Activated CD4-positive, alpha-beta T cell treated with anti-CD3 and anti-CD28 coated beads, Interleukin-2, amount 10 ng/mL, durations not matched to agents 7 days and 5 days (primary cell): ENCODE measurements at places on chromosomes 12 and 14.

DNA sequence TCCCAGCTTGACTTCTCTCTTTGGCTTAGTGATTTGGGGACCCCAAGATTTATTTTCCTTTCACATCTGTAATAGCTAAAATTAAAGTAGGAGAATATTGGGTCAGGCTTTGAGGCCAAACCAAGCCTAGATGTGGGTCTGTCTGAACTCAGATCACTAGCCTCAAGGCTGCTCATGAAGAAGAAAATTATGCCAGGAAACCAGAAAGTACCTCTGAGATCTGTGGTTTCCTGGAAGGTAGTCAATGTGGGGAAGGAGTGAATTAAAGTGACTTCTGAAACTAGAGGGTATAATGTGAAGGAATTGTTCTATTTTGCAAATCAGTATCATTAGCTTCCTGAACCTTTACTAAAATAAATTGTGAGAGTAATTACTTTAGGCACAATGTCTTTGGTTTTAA is 13.4 kb upstream of the CLEC12A start:
- DNase-seq = peak; percentile 16

DNA sequence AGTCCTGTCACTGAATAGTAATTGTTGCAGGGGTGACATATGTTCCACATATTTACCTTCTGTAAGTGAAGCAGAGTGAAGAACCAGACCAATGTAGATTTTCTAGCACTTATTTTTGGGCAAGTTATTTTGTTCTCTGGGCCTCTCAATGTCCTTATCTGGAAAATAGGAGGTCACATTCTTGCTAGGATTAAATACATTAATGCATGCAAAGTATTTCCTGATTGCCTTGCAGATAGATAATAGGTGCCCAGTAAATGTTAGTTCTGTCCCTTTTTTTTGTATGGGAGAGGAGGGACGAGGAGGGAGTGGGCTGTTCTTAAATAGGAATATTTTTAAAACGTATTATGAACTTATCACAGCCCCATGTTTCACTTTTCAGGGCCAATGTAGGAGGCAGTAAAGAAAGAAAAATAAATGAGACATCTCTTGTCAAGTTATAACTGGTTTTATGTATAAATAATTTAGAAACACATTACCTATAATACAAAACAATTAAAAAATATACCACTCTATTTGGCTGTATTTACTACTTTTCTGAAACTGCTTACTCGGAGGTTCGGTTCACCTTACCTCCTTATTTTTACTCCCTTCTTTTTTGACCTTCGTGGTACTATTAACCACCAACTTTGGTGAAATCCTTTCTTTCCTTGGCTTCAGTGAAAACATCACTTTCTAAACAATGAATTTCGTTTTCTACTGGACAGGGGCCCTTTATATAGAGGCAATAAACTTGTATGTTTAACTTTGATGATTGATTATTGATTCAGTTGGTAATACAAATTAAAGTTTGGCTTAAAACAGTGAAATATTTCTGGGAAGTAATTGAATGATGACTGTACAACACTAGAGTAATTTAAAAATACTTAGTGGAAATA is 41.9 kb downstream of the DIP2B start:
- no peak for DNase-seq

GRCh38 chr14:50083467-50084337 is 32.7 kb downstream of the VCPKMT start:
- peak; percentile 48 for DNase-seq

- DNase-seq = no peak
Measured at GRCh38 chr14:90444077-90444696, 47.4 kb downstream of the CALM1 start.

DNA sequence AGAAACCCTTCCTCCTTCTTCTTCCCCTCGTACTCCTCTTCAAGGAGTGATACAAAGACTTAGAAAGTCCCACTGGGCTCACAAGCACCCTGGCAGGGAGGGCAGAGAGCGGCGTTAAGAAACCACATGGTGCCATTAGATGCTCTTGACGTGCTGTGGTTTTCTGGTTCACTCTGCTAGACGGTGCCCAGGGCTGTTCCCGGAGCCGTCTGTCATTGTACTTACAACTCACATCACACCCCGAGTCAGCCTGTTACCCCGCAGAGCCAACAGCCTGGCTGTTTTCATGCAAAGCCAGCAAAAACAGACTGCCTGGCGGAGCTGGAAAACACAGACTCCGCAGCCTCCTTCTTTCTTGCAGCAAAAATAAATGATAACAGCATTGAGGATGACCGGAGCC is 232.6 kb upstream of the TBX3 start:
- DNase-seq = no peak

- no peak for DNase-seq
Measured at GRCh38 chr12:93698307-93699092, 21.3 kb downstream of the CRADD start.

DNA sequence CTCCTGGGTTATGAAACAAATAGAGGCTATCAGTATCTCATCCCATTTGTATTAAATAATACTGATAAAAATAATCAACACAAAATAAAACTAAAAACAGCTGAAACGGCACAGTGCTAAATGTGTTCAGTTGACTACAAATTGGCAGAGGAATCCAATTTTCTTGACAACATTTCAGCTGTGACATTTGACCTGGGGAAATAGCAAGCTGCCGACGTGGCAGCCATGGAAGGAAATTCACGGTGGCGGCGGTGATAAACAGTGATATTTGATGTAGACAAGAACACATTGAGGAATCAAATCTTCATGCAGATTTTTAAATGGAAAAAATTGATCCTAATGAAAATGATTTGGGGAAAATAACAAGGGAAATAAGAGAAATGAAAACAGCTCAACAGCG is 159.1 kb upstream of the RTL1 start:
- DNase-seq = no peak

DNA sequence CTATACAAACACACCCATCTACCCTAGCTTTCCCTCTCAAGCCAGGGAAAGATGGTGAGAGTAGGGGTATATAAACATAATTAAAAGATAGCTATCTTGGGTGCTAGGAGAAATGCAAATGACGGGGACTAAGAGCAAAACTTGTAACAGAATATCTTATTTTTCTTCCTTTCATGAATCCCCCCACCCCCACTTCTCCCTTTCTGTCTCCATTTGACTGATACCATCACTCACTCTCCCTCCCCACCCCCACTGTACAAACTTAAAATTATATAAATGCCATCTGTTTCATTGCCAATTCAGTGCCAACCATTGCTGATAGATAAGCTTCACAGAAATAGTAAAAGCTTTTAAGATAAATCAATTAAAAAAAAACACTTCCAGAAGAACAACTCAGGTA is 268.6 kb downstream of the SLC6A15 start:
- DNase-seq = no peak

DNA sequence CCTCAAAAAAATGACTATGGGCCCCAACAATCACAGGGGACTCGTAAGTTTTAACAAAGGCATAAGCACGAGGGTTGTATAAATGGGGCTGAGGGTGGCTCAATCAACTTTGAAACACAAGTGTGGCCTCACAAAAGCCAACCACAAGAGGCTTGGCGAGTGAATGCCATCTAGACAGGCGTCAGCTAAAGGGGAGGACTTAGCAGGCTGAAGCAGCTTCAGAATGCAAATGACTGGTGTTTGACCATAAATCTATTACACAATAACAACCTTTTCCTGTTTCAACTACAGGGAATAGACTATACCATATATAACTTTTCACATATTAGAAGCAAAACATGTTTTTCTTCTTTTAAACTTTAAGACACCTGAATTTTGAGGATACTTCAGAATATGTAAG is 777.9 kb downstream of the FSCB start:
- no peak for DNase-seq

DNA sequence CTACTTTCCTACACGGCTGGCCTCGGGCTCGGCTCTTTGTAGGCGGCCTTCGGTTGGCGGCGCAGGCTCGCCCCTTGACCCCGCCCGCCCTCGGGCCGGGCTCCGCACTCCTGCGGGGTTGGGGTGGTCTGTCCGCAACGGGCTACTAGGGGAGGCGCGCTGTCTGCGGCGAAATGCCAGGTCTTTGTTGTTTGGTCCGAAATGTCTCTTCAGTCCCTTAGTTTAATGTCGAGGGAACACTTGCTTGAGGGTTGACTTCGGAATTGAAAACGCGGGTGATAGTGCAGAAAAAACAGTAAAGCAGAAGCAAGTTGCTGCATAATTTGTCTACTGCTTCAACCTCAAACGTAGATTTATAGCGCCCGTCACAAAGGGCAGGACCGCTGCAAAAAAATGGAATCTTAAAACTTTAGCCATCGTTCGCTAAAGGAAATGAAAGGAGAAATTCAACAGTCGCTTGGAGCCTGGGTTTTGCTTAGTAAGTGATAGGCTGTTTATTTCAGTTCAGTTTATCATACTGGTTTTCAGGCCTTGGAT is 390 bp downstream of the JKAMP start:
- DNase-seq = no peak

DNA sequence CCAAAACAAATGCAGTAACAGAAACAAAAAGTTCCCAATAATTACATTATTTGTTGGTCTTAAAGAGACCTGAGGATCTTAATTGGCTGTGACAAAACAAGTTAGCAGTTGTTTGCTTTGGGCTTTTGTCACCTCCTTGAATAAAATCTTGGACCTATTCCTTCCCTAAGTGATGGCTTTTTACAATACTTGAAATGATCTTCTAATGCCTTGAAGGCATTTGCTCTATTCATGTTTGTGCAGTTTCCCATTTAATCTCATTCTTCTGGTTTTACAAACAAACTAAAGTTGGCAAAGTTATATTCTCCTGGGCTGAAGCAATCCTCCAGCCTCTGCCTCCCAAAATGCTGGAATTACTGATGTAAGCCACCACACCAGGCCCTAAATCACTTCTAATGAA is 98.8 kb downstream of the OSBPL8 start:
- DNase-seq = no peak

- DNase-seq = no peak
Measured at GRCh38 chr12:26135010-26135420, 10.2 kb upstream of the BHLHE41 start.

DNA sequence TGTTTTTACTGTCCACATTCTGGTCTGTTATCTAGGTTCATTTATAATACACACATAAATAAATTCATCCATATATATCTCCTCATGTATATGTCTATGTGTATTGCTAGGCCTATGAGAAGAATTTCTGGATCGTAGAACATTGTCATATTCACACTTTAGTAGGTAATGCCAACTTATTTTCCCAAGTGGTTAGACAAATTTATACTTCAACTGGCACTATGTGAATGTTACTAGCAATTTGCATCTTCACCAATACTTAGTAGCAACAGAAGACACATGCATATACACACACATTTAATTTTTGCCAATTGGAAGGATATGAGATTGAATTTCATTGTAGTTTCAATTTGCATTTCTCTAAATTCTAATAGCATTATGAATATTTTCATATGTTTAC is 365.1 kb downstream of the FSCB start:
- DNase-seq = no peak

DNA sequence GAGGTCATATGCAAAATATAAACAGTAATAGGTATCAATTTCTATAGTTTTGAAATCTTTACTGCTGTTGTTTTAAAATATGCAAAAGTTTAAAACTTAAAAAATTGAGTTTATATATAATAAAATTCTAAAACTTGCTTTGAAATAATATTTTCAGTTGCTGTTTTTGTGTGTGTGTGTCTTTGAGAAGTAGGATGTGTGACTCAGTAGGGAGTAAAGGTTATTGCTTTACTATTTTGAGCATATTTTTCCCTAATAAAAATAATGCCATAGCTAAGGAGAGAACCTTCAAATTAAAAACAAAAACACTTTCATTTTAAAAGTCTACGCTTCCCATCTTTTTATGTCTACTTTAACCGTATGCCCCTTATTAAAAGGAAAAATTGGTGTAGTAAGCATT is 238.1 kb downstream of the FBXL14 start:
- no peak for DNase-seq
